Hematopoietic multipotent progenitor cell treated with erythropoietin and hydrocortisone succinate and interleukin-3 and kit ligand, for 6 days (in vitro differentiated cells): ENCODE measurements at places on chromosomes 11 and 22.
A peak's percentile ranks its signal among the peaks of the same experiment; 100 is the strongest.

- DNase-seq = no peak
Observed at GRCh38 chr22:24025475-24025874, 14.4 kb downstream of the CABIN1 start.

DNA sequence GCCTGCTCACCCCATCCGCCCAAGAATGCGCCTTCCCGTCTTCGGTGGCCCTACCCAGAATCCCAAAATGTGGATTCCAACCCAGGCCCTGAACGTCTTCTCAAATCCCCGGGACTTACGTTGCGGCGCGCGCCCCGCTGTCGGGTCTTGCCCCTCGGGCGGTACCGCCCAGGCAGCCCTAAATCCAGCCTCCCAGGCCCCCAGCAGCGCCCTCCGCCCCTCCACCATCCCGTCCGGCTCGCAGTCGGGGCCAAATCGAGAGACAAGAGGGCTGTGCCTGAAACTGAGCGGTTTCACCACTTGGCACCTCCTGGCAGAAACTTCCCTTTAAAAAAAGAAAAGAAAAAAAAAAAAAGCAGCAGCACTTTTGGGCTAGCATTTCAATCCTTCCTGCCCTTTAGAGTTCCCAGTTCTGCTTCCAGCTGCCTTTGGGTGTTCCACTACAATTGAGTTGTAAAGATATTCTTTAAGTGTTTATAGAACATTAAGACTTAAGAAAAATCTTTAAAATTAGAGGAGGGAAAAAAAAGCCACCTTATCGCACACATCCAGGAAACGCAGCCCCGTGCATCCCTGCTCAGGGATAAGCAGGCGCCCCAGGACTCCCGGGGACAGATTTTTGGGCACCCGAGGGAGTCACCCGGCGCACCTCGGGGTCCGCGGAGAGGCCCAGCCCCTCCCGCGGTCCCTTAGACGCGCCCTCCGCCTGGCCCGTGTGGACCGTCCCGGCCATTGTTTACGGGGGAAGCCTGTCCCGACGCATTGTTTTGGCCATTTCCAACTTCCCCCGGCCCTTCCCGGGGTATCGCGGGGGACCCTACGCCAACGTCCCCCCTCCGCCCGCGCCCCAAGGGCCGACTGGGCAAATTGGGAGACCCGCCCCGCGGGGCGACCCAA lies 57.6 kb downstream of the KCNJ4 start:
- peak; percentile 70 for DNase-seq

- DNase-seq = no peak
Observed at GRCh38 chr11:93031386-93031785, 61.9 kb downstream of the MTNR1B start.

DNA sequence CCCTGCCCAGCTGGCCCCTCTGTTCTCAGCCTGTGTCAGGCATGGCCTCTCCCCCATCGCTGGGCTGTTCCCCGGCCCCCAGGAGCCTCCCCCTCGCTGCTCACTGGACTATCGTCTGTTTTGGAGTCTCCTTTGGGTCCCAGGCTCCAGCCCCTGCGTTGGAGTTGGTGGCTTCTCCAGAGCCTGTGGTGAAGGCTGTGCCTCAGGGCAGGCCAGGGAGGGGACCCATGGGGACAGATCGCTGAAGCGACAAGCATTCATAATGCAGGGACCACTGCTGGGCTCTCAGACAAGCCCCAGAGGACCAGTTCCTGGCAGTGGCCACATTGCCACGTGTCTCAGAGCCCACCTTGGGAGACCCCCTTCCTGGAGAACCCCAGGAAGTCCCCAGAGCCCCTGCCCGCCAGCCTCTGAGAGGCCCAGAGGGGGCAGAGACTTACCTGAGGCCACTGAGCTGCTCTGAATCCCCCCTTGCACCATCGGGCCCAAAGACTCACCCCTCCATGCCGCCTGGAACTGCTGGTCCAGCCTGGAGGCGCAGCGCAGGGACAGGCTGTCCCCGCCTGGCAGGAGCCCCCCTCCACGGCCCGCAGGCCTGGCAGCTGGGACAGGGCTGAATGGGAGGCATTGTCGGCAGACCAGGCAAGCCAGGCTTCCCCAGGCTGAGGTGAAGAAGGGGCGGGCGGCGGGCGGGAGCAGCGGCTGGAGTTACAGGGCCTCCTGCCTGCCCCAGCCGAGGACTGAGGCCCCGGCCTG lies at the start of gene CHADL:
TSS of gene CHADL (minus strand) at position 555 of the 756 bp plus-strand sequence. CDS start at position 505, 50 bp downstream.
- no peak for DNase-seq

- peak; percentile 69 for DNase-seq
Observed at GRCh38 chr22:26172389-26172990, 3.2 kb downstream of the SEZ6L start.
